Hematopoietic multipotent progenitor cell treated with erythropoietin and hydrocortisone succinate and interleukin-3 and kit ligand, for 8 days (in vitro differentiated cells): ENCODE measurements at places on chromosomes 1 and 21.

DNA sequence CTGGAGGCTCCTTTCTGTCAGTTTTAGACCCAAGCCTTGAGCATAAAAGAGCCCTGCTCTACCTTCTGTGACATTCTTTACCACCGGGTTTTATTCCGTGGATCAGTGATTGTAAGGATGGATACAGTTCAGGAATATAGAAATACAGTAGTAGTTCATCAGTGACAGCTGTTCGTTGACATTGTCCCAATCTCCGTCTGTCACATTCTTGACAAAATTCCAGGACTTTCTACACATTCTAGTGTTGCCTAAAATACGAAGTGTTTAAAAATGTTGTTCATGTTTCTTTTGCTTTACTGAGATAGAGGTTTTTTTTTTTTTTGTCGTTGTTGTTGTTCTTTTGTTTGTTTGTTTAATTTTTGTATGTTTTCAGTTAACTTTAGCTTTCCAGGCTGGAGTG, 29.9 kb downstream of the MAP10 start:
- DNase-seq = no peak

DNA sequence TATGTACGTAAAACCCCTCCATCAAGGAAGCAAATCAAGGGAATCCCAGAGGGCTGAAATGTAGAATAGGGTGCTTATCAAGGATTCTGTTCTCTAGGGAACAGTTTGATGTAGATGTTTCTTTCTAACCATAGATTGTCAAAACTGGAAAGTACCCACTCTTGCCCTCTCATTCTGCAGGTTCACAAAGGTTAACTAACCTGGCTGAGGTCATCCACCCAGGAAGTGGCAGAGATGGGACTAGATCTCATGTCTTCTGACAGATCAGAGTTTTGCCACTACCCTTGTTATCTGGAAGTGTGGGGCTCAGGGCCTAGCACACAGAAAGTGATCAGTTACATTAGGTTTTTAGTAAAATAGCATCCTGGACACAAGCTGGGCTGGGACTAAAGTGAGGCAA, 47.4 kb downstream of the GFI1 start:
- no peak for DNase-seq

DNA sequence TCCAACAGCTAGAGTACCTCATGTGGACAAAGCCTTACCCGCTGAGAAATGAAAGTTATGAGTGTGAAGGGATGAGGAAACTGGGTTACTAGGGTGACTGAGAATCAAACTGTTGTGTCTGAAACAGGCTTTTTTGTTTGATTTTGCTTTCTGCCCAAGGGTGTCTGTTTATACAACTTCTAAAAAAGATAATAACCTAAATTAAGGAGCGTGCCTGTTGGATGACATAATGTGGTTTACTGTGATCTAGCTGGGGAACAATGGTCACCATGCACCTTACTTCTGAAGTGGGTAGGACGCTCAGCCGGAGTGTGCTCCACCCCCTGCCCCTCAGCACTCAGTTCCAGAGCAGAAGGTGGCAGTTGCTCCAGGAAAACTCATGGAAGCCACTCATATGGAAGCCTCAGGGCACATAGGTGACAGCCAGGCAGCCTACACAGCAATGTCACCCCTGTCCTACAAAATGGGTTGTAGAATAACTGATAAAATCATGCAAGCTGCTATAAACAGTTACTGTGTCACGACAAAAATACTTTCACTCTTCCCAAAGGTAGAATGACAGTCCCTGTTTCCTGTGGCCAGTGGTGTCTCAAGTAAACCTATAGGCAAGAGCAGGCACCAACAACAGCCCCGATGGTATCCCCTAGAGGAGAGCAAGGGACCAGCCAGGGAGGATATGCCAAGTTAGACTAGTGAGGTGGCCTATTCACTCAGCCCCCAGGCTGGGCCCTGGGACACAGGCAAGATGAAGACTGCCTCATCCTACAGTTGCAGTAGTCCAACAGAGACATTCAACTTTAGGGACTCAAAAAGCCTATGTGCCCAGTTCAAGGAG, 29.3 kb downstream of the SIPA1L2 start:
- DNase-seq = no peak

DNA sequence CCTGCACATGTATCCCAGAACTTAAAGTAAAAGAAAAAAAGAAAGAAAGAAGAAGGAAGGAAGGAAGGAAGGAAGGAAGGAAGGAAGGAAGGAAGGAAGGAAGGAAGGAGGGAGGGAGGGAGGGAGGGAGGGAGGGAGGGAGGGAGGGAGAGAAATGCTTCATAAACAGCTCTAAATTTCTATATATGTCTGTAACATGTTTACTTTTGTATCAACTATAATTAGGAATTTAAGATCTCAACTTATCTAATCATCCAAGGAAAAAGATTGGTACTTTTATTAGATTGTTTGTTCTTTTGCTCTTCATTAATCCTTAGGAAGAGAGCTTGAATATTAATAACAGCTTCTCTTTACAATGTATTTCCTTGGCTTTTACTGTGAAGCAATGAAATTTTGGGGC, 195.4 kb upstream of the PRMT6 start:
- no peak for DNase-seq

DNA sequence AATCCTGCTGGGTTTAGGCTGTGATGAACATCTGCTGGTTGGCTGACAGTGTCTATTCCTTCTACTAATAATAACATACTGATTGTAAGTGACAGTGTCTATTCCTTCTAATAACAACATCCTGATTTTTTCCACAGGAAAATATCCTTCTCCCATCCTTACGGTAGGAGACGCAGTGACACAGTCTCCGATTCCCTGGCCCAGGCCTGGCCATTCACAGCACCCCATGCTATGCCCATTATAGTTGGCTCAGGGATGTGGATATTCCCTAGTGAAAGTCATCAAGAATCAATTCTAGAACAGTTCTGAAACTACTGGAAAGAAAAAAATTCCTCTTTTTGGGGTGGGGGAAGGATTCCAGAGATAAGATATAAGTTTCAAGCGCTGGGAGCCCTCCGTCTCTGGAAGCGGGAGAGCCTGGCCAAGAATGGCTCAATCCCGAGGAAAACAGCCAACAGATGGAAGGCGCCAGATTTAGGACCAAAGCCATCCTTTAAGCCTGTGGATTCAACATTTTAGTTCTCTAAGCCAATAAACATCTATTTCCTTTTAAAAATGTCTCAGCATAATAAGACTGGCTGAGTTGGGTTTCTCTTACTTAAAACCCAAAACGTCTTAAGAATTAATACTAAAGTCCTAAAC, 88.6 kb downstream of the GPATCH2 start:
- no peak for DNase-seq

DNA sequence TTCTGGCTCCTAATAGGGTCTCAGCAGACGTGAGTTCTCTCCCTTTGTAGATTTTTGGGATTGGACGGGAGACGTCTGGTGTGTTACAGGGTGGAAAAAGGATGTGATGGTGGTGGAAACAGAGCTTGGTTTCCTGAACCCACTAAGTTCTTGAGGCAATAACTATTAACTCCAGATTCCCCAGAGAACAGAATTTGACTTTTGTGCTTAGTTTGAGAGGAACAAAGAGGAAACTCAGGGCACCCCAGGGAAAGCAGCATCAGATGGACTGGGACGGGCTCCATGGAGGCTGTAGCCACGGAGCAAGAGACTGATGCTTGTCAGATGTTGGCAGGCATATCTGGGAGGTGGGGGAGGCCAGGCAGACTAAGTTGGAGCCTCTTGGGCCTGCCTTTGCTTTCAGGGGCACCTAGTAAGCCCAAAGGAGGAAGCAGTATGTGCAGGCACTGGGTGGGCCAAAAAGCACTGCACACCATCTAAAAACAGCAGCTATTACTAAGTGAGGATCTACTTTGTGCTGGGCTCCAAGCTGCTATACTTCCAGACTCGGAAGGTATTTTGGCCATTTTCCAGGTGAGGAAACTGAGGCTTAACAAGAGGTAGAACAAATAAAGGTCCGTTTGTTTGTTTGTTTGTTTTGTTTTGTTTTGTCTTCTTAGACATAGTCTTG, 66.9 kb downstream of the EPHB2 start:
- no peak for DNase-seq

DNA sequence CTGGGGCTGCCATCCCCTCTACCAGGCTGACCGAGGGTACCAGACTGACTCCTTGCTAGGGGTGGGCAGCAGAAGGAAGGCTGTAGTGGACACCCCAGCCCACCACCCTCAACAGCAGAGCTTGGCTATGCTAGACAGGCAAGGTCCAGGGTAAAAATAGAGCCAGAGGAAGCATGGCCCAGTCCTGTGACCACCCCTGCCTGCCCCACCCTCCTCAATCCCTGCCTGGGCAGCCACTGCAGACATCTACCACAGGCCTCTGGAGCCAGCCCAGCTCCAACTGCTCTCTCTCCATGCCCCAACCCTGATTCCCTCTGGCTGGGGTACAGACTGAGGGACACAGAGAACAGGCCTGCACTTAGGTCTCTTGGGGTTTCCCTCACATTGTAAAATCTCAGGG, 1.7 kb downstream of the S100A1 start:
- no peak for DNase-seq

GRCh38 chr1:231162297-231162969, 575 bp downstream of the TRIM67 start:
- peak; percentile 38 for DNase-seq

DNA sequence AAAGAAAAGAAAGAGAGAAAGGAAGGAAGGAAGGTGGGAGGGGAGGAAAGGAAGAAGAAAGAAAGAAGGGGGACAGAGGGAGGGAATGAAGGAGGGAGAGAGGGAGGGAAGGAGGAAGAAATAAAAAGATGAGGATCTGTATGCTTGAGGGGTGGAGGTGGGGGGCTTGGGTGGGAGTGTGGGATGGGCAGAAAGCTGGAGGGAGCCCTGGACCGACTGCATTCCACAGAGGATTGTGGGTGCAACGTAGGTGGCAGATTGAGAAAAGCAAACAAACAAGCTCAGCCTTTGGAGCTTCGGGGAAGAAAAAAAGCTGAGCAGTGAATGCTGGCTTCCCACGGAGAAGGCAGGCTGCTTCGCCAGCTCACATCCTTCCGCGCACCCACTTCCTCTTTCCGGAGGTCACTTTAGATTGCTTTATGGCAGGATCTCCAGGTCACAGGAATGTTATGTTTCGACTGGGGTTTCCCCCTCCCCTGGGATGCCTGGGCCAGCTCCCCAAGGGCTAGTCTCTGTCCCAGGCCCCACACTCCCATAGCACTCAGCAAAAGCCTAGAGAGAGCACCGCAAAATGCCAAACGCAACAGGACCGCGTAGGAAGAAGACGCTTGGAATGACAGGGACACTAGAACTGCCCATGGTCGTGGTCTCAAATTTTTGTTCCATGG, 20.7 kb upstream of the LGALS8 start:
- DNase-seq = peak; percentile 33

DNA sequence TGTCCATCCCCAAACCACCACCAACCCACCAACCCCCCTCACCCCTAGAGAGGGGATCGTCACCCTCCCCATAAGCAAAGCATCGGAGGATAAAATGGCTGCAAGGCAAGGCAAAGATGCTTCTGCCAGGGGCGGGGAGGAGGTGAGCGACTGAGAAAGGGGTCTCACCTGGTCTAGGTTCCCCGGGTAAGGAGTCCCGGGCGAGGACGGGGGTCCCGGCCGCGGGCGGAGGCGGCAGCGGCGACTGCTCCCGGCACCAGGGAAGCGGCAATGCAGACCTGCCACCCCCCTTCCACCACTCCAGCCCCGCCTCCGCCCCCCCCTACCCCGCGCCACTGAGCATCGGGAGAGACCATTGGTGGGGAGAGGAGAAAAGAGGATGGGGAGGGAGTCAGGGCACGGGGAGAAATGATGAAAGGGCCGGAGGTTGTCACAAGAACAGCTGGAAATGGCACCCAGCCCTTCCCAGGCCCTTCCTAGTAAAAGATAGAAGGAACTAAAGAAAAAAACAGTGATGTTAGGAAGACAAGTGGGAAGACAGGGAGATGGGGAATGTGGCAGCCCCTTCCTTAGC, at the start of gene SV2A:
Gene SV2A, minus strand, starts transcription at position 274 of the 574 bp plus-strand sequence. CDS start 4,004 bp downstream, outside the sequence.
- no peak for DNase-seq

GRCh38 chr1:74468982-74469603, 43.3 kb downstream of the LRRC53 start:
- DNase-seq = peak; percentile 42

DNA sequence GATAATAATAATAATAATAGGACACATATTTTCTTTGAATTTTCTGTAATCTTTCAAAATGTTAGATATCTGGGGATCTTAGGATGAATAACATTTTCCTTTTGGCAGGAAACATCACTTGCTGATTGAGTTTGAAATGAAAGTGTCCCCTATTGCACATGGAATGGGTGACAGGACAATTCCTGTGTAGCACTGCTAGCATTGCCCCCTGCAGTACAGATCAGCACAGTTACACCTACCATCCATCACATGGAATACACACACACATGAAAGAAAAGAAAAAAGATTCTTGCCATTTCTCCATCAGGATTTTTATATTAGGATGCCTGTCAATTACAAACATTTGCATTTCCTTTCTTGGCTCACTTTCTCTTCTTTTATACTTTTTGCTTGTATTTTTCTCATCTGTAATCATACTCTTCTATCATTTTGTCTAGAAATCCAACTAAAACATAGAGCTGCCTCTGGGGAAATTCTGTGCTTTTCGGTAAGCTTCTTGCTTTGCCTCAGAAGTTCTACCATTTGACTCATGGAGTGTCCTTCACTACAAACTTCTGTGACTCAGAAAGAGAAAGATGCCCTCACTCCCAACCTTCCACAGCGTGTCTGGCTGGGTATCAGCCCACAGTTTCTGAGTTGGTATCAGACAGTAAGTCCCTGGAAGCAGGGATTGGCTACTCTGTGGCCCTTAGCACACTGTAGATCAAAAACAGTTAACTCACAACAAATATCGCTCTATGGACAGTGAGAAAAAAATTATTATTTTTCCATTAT, 641.2 kb downstream of the PTPRC start:
- no peak for DNase-seq

DNA sequence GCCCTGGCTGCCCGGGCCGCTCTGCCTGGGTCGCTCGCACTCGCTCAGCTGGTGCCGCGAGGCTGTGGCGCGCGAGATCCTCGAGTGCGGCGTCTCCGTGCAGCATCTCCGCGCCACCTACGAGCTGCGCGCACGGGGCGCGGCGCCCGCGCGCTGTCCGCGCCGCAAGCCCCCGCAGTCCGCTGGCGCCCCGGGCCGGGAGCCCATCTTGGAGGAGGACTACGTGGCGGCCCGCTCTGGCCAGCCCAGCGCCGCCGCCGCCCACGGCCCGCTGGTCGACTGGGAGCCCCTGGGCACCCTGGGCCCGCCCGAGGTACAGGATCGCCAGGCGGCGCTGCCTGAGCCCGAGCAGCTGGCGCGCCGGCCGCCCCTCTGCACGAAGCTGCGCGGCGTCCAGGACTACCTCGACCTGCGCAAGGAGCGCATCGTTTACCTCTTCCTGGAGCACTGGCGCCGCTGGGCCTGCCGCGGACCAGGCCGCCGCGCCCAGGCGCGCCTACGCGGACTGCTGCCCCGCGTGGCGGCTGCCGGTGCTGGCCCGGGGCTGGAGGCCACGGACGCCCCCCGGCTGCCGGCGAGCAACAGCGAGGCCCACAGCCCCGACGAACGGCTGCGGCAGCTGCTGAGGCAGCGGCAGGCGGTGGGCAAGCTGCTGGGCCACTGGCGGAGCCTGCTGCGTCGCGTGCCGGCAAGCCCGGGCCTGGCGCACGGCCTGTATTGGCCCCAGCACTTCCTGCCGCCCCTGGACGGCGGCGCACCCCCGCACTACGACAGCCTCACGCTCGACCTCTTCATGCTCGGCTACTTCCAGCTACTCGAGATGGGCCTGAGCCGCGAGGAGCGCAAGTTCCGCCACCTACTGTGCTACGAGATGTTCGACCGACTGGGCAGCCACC, 10.9 kb downstream of the TNFRSF25 start:
- no peak for DNase-seq

- no peak for DNase-seq
These were observed 84.2 kb downstream of the OBSCN start for GRCh38 chr1:228291906-228292608.
